Mesothelial cell of epicardium (in vitro differentiated cells): ENCODE measurements at places on chromosomes 5 and 9. TPM values are rescaled to one million over a fixed set of nuclear protein-coding genes. Genes with fewer than 3 reads are reported as not detected.

GRCh38 chr9:119852390-119852789 is 483.2 kb upstream of the BRINP1 start:
- peaks cover 3% of the 10 kb centered on the region for H3K36me3 ChIP-seq
- no peaks in the 10 kb centered on the region for H3K27me3 ChIP-seq
- H3K4me1 ChIP-seq: peaks cover 51% of the 10 kb centered on the region
- H3K27ac ChIP-seq: peak overlapping the region; percentile 52
- DNase-seq: no peak
- no peak overlapping the region for H3K4me3 ChIP-seq

GRCh38 chr9:16884952-16885513 is 14.6 kb upstream of the BNC2 start:
- no peaks in the 10 kb centered on the region for H3K4me1 ChIP-seq
- DNase-seq: no peak
- no peaks in the 10 kb centered on the region for H3K36me3 ChIP-seq
- H3K4me3 ChIP-seq: no peak overlapping the region
- no peak overlapping the region for H3K27ac ChIP-seq

DNA sequence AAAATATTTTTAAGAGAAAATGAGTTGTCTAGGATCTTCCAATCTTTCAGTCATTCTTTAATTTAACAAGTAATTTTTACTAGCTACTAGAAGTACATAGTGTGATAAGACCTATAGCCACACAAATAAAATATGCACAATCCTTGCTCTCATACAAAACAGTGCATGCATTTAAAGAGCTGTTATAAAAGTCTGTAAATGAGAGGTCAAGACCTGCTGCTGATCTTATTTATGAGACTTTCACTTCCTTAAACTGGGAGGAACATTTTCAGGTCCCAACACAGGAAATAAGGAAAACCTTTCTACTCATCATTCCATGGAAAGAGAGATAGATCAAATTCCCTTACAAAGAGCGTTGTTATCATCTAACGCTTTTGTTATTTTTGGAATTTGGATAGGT is 54.2 kb upstream of the PAM start:
- H3K27me3 ChIP-seq: no peaks in the 10 kb centered on the region
- DNase-seq: no peak
- no peaks in the 10 kb centered on the region for H3K36me3 ChIP-seq
- H3K27ac ChIP-seq: no peak overlapping the region
- H3K4me1 ChIP-seq: peaks cover 4% of the 10 kb centered on the region

GRCh38 chr5:82156874-82157273 is 121.3 kb downstream of the RPS23 start:
- H3K36me3 ChIP-seq: no peaks in the 10 kb centered on the region
- DNase-seq: no peak
- peaks cover 11% of the 10 kb centered on the region for H3K4me1 ChIP-seq
- H3K4me3 ChIP-seq: no peak overlapping the region
- H3K27me3 ChIP-seq: no peaks in the 10 kb centered on the region

DNA sequence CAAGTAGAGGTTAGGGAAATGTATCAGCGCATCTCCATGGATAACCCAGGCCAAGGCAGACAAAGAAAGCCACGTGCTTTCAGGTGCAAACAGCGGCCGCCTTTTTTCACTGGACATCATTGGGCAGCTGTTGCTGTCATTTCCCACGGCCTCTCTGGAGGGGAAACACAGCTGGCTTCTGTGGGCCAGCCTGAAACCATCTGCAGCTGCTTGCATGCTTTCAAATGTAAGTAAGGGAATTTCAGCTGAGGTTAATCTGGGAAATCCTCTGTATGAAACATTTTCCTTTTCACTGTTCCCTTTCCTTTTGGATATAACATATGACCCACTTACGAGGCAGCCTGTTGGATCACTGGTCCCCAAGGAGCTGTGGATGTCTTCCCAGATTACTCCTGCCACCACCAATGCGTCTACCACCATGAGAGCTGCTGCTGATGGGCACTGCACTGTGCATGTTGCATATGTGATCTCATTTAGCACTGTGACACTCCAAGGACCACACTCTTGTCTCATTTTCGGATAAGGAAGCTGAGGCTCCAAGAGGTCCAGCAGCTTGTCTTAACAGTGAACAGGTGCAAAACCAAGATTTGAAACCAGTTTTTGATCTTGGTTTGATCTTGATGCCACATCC is 106.3 kb downstream of the C9orf152 start:
- no peak overlapping the region for H3K4me3 ChIP-seq
- no peaks in the 10 kb centered on the region for H3K36me3 ChIP-seq
- DNase-seq: no peak

- no peak overlapping the region for H3K27ac ChIP-seq
- peaks cover 14% of the 10 kb centered on the region for H3K27me3 ChIP-seq
- peaks cover 12% of the 10 kb centered on the region for H3K4me1 ChIP-seq
- H3K36me3 ChIP-seq: peaks cover 2% of the 10 kb centered on the region
- no peak for DNase-seq
- no peak overlapping the region for H3K4me3 ChIP-seq
Observed at GRCh38 chr5:137791799-137792198, 37.6 kb upstream of the HNRNPA0 start.

GRCh38 chr5:120886351-120886860 is 422.3 kb downstream of the PRR16 start:
- H3K27me3 ChIP-seq: no peaks in the 10 kb centered on the region
- no peak overlapping the region for H3K27ac ChIP-seq
- no peak for DNase-seq
- no peak overlapping the region for H3K4me3 ChIP-seq

DNA sequence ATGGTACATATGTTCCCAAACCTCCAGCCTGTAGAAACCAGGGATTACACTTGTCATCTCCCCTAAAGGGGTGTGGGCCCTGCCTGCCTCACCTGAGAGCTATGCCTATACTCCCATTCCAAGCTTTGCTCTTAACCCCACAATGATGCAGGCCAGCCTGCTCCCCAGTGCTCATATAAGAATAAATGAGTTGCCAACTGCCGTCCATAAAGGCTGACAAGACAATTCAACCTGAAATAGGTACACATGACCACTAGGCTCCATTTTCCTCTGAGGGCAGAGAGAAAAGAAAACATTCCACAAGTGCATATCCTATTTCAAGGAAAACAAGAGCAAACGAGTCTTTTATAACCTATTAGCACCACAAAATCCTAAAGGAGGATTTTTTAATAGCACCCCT is 28.4 kb downstream of the SKP1 start:
- peaks cover 13% of the 10 kb centered on the region for H3K4me1 ChIP-seq
- H3K4me3 ChIP-seq: no peak overlapping the region
- peaks cover 20% of the 10 kb centered on the region for H3K36me3 ChIP-seq
- no peaks in the 10 kb centered on the region for H3K27me3 ChIP-seq
- peak overlapping the region; percentile 33 for H3K27ac ChIP-seq
- no peak for DNase-seq

- H3K27me3 ChIP-seq: no peaks in the 10 kb centered on the region
- H3K36me3 ChIP-seq: no peaks in the 10 kb centered on the region
- peak overlapping the region; percentile 54 for H3K27ac ChIP-seq
- H3K4me3 ChIP-seq: no peak overlapping the region
- no peak for DNase-seq
- H3K4me1 ChIP-seq: peaks cover 57% of the 10 kb centered on the region
Observed at GRCh38 chr5:82164977-82165713, 113.0 kb downstream of the RPS23 start.

DNA sequence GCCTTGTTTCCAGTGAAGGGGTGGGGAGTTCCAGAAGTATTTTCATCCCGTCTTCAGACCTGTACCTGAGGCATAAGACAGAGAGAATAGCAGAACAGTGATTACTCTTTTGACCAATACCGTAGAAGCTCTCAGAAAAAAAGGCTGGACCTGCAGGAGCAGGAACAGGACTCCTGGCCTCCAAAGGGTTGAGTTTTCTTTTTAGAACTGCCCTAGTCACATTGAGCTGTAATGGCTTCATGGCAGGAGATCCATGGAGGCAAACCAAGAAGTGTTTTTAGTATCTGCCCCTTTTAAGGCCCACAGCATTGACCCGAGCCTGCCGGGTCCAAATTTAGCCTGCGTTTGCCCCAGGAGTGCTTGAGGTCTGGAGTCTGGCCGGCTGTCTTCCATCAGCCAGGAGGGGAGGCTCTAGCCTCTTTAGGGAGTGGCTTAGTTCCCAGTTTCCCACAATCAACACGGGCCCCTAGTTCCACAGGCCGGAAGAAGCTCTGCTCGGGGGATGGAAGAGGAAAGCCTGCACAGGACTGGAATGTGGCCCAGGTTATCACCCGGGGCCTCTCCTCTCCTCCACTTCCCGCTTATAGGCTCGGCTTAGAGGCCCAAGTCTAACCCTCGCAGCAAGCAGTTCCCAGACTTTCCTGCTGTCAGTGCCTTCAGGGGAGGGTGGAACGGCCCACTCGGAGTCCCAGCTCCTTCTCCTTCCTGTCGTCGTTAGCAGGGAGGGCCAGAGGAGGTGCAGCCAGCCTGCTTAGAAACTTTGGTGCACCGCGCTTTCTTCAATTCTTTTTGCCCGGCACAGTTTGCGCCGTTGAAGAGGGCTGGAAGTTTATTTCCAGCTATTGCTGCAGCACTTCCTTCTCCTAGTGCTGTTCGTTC is 80.7 kb downstream of the C9orf152 start:
- no peaks in the 10 kb centered on the region for H3K36me3 ChIP-seq
- no peak for DNase-seq
- H3K27ac ChIP-seq: peak overlapping the region; percentile 92
- H3K27me3 ChIP-seq: peaks cover 2% of the 10 kb centered on the region

DNA sequence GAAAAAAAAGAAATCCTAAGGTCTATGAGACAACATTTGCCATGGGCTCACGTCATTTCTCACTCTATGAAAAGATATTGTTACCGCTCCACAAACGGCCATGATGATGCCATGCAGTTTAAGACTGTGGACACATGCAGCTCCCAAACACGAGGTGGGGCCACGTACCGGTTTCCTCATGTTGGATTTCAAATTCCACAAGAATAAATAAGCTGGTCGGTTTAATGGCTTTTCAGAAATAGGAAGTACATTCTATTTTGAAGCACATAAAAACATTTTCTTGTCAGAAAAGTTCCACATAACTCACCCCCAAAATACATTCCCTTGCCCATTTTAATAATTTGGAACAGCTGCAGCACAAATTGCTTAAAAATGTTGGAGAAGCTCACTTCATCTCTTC is 130.6 kb downstream of the MYO10 start:
- no peak for DNase-seq
- no peaks in the 10 kb centered on the region for H3K36me3 ChIP-seq
- H3K27me3 ChIP-seq: no peaks in the 10 kb centered on the region
- H3K4me1 ChIP-seq: peaks cover 8% of the 10 kb centered on the region
- H3K4me3 ChIP-seq: no peak overlapping the region

The NFX1 gene
- total RNA-seq: 28.7 to 30.2 TPM (median 29.4 TPM) in 3 replicates

The POLE3 gene
- 44.8 to 50.2 TPM (median 49.5 TPM) in 3 replicates for total RNA-seq

The SPATA31D4 gene
- not detected in 3 replicates for total RNA-seq

The VCAN gene
- 633 to 678 TPM (median 634 TPM) in 3 replicates for total RNA-seq

The IL7R gene
- 0.13 to 0.25 TPM (median 0.13 TPM) in 3 replicates for total RNA-seq

The APBA1 gene
- 17.5 to 20.9 TPM (median 18.4 TPM) in 3 replicates for total RNA-seq

The IL4 gene
- total RNA-seq: not detected in 3 replicates

The SHISAL2B gene
- total RNA-seq: not detected in 3 replicates

The PRDM9 gene
- not detected in 3 replicates for total RNA-seq

The ZDHHC11 gene
- total RNA-seq: 9.7 to 13.3 TPM (median 11.4 TPM) in 3 replicates
